Foreskin fibroblast (primary cell): ENCODE measurements at places on chromosomes 6 and 20.

DNA sequence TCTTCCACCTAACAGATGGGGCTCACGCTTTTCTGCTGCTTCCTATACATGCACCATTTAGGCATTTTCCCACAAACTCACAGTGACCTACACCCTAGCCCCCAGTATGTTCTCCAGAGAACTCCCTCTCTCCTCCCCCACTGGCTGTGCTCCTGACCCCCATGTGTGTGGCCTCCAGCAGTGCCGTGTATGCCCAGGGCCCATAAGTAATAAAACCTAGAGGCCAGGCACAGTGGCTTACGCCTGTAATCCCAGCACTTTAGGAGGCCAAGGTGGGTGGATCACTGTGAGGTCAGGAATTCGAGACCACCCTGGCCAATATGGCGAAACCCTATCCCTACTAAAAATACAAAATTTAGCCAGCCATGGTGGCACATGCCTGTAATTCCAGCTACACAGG, 54.7 kb upstream of the NXT1 start:
- DNase-seq: no peak

GRCh38 chr20:11982289-11982954, 64.7 kb downstream of the BTBD3 start:
- no peak for DNase-seq

DNA sequence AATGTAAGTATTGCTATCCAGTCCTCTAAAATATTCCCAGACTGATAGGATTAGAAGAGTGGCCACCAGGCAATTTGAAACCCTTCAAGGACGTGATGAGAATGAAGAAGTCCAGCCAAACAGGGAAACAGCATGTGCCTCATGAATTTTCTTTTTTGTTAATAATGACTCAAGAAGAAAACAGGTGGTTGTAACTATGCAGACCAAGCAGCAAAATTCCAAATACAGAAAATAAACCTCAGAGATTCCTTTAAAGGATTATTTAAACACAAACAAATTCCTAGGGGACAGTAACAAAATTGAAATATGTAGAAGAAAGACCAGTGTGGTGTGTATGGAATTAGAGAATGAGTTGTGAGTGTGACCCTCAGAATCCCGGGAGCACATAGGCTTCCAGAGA, 239.2 kb downstream of the KCNQ5 start:
- peak; percentile 16 for DNase-seq

GRCh38 chr6:133609415-133610226, 279.3 kb upstream of the TCF21 start:
- peak; percentile 99 for DNase-seq

GRCh38 chr6:170440437-170440836, 112.7 kb downstream of the PSMB1 start:
- DNase-seq: no peak

DNA sequence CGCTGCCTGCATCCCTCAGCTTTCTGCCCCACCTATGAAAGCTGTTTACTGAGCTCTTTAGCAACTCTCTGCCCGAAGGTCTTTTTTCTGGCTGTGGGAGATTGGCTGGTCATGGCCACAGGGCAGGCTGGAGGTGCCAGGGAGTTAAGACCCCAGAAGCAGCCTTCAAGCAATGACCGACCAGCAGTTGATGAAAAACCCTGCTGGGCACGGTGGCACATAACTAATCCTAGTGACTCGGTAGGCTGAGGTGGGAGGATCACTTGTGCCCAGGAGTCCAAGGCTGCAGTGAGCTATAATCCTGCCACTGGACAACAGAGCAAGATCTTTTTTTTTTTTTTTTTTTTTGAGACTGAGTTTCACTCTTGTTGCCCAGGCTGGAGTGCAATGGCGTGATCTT, 20.4 kb upstream of the ITPR3 start:
- no peak for DNase-seq

DNA sequence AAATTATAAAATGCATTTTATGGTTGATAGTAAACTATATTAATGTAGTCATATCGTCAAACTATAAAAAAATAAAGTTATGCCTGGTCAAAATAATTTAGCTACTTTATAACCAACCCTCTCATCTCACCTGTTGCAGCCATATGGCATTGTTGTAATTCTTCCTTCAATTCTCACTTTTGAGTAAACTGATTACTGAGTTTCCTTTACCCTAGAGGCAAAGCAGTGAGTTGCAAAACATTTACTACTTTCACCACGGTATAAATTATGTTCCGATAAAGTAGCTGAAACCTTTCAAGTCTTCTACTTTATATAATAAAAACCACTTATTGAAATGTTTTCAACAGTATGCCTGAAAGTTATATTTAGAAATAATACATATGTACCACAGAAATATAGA, 113.8 kb downstream of the AHI1 start:
- DNase-seq: no peak

GRCh38 chr6:158797331-158798310, 21.5 kb downstream of the EZR start:
- DNase-seq: peak; percentile 25

GRCh38 chr6:167742719-167743303, 83.9 kb upstream of the AFDN start:
- no peak for DNase-seq

- no peak for DNase-seq
Observed at GRCh38 chr20:11436113-11436905, 481.4 kb upstream of the BTBD3 start.
